HAP-1 (cell line): ENCODE measurements at places on chromosomes 11 and 22.

- no peak for DNase-seq
Measured at GRCh38 chr11:95760941-95761340, 28.6 kb downstream of the FAM76B start.

DNA sequence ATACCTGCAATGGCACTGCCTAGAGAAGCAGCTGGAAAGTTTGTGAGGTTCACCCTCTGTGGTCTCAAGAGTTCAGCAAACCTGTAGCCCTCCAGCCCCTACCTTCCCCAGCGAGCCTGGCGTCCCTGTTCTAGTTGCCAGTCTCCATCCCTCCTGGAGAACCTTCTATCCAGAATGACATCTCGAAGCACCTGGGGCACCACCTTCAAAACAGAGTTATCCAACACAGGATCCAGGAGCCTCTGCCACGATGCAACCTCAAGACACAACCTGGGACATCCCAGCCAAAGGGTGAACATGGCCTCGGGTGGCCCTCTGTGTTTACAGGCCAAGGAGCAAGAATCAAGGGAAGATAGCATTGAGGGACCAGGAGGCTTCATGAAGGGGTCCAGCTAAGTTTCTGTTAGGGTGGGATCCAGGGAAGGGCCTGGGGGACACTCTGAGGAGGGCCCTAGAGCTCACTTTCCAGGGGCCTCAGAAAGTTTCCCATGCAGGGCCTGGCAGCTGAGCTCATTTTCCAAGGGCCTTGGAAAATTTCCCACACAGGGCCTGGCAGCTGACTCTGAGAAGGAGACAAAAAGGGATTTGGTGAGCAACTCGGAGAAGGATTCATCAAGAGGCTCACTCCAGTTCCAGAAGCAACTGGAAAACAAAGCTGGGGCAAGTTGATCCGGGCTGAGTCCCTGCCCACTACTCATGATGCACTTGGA is 36.9 kb upstream of the SYT13 start:
- DNase-seq = no peak

GRCh38 chr22:49011769-49012648 is 815.7 kb downstream of the BRD1 start:
- no peak for DNase-seq

DNA sequence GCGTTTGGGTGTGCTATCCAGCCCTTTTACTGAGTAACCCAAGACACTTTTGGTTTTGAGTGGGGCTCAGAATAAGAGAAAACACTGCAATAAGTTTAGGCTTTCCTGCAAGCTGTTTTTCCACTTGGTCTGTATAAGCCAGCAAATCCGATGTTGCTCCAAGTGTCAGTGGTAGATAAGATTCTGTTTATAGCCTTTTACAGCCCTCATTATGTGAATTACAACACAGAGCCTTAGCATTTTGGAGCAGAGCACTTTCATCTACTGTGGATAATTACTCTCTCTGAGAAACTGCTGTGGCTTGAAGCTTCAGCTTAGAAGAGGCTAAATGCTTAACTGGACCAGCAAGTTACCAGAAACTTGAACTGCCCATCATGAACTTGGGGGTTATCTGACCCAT is 601.1 kb downstream of the JRKL start:
- DNase-seq = no peak
